Anterior cingulate cortex (tissue), 58 donors: ENCODE measurements at places on chromosomes 6 and 20.

DNA sequence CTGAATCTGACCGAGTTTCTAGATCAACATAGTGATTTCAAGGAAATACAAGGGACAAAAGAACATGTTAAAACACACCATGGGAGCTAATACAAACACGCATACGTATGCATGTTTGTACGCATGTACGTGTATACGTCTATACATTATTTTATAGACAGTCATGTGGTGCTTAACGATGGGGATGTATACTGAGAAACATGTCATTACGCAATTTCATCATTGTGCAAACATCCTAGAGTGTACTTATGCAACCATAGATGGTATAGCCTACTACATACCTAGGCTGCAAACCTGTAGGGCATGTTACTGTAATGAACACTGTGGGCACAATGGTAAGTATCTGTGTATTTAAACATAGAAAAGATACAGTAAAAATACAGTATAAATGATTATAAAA lies 25.0 kb upstream of the NELFCD start:
- no peak for DNase-seq

DNA sequence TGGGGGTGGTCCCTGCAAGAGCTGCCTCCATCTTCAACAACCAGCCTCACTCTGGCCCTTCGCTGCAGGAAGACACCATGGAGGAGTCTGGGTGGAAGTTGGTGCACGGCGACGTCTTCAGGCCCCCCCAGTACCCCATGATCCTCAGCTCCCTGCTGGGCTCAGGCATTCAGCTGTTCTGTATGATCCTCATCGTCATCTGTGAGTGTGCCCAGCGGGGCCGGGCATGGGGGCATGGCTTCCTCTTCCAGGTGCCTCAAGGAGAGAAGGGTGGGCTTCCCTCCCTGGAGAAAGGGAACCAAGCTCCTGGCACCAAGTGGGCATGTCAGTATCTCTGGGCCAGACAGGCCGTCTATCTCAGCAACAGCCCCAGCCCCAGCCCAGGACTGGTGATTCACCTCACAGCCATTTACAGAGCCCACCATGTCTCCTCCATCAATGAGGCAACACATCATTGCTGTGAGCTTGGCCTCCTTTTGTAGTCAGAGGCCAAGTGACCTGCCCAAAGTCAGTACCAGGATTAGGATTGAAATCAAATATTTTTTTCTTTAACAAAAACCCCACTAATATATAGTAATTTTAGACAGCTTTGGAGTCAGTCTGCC lies 40.2 kb downstream of the TM9SF4 start:
- DNase-seq = no peak

- no peak for DNase-seq
Observed at GRCh38 chr6:33599413-33599938, 19.4 kb upstream of the BAK1 start.

- no peak for DNase-seq
Observed at GRCh38 chr6:151388997-151389617, 2.3 kb downstream of the ZBTB2 start.

GRCh38 chr6:34062156-34062555 lies 83.7 kb downstream of the GRM4 start:
- no peak for DNase-seq

DNA sequence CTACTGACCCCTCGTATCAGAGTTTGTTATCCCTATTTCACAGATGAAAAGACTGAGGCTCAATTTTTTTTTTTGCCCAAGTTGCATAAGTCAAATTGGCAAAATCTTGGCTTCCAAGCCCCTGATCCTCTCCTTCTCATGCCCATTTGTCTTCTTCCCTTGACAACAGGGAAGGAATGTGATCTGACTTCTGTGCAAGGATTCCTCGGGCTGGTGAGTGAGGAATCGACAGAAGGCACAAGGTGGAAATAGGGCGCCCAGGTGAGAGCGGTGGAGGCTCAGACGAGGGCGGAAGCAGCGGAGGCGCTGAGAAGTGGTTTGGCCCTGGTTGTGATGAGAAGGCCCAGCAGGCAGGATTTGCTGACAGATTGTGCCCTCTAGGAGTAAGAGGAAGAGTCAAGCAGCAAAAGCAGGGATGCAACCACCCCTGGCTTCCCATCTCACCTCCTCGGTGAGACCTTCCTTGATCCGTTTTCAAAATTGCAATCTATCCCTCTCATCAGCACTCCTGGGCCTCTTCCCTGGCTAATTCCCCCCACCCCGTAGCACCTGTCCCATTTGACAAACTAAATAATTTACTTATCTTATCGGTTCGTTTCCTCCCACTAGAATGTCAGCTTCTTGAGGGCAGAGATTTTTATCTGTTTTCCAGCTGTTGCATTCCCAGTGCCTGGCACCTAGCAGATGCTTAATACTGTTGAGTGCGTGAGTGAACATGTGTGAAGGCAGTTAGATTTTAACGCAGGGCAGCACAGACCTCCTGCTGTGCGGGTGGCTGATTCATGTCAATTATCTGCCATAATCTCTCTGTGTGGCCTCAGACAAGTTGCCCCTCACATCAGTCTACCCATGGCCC lies 3.7 kb upstream of the SIRPA start:
- DNase-seq = no peak

DNA sequence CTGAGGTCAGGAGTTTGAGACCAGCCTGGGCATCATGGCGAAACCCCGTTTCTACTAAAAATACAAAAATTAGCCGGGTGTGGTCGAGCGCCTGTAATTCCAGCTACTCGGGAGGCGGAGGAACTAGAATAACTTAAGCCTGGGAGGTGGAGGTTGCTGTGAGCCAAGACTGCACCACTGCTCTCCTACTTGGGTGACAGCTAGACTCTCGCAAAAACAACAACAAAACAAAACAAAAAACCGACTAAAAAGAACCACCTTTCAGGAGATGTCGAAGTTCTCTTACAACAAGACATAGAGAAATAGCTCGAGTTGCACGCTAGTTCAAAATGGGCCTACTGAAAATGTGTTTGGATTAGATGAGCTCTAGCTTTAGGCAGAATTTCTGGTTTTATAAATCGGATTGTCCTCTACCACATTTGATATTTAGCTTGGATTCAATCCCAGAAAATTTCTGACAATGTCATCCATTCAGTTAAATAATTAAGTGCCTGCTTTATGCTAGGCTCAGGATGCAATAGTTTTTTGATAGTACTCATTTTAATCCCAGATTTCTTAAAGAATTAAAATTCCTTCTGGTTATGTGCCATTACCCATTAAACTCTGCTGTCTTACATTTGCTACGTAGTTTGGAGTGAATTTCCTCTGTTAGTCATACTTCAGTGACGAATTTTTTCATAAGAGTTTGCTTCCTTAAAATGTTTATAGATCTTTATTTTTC lies 137.5 kb upstream of the SHLD1 start:
- DNase-seq = no peak

DNA sequence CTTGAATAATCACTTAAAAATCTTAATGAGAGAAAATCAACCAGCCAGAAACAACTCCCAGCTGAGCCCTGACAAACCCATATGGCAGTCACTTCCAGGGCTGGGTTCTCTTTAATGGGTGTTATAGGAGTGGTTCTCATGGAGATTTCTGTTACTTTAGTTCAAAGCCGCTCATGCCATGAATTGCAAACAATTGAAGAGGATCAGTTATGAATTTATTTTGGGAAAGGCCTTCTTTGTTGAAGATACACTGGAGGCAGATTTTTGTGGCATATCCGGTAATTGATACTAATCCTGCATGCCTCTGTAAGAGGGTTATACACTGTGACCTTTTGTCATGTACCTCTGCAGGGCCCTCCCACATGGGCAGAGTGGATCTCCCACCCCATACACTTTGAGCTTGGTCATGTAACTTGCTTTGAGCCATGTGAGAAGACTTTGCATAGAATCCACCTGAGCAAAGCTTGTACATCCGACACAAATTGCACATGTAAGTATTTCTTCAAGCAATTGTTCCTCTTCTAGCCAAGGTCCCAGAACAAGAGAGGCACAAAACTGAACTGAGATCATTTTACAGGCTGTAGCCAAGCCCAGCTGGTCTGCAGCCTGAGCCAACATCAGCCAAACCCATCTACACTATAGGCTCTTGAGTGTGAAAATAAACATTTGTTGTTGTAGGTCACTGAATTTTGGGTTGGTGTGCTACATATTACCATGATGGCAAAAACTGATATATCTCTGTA lies 492.3 kb downstream of the PREX1 start:
- no peak for DNase-seq

GRCh38 chr6:138592749-138593123 lies 93.4 kb upstream of the NHSL1 start:
- no peak for DNase-seq

DNA sequence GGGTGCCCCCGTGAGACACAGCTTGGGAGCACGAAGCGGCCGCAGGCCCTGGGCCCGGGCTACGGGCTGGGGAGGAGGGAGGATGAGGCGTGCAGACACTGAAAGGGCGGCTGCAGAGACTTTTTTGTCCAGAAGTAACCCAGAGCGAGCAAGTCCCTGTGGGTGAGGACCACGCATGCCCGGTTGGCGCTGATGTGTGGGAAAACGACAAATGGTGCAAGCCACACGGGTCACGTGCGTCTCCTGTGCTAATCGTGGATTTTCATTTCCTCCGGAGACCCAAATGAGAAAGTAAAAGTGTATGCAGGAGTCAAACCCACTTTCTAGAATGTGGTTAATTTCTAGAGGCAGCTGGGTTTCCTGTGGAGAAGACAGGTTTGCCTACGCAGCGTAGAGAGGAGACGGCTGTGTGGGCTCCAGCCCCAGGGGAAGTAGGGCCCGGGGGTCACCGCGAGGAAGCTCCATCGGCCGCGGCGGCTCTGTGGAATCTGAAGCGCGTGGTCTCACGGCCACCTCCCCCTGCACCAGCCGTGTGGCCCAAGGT lies 19.0 kb downstream of the DLL1 start:
- DNase-seq = no peak

GRCh38 chr20:53865901-53866793 lies 204.2 kb downstream of the BCAS1 start:
- DNase-seq = no peak

DNA sequence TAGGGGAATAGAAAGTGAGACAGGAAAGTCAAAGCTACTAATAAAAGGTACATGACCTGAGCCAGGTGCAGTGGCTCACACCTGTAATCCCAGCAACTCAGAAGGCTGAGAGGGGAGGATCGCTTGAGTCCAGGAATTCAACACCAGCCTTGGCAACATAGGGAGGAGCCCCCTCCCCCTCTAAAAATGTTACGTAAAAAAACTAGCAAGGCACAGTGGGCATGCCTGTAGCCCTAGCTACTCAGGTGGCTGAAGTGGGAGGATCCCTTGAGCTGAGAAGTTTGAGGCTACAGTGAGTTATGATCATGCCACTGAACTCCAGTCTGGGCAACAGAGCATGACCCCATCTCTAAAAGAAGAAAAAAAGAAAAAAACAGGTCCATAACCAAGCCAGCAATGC lies 186.1 kb upstream of the RIN2 start:
- DNase-seq = no peak

- no peak for DNase-seq
Observed at GRCh38 chr20:49278818-49279676, 1.2 kb upstream of the ZNFX1 start.

GRCh38 chr6:152068622-152069261 lies 261.3 kb downstream of the ESR1 start:
- DNase-seq = no peak

DNA sequence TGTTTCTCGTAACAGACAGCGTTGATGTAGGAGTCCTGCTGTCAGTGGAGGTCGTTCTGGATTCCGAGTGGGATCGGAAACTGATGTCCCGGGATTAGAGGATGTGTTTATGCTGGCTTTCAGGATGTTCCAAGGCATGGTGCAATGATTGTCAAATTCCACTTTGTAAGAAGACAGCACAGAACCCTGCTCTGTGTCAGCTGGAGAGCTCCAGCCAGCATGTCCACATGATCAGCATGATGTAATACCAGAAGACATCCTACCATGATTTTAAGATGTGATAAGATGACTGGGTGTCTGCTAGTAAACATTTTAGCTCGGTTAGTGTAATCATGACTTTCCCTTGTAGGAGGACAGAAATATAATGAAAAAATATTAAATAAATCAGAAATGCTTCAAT lies 20.3 kb downstream of the ENPP1 start:
- no peak for DNase-seq

DNA sequence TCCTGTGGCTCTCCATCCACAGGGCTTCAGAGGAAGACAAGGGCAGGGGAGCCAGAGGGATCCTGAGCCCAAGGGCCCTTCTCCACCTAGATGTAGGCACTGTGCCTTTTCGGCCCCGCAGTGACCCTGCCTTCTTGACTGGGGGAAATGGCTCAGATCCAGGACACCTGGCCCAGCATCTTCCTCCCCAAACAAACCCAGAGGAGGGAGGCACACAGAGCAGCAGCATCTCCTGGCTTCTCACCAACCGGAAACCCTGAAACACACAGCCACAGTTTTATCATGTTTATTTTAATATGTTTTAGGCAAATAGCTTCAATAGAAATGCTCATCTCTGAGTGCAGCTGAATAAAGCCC lies 84.5 kb upstream of the LRFN2 start:
- DNase-seq = no peak
